ENCODE measurements at places on chromosomes 12 and 14.

DNA sequence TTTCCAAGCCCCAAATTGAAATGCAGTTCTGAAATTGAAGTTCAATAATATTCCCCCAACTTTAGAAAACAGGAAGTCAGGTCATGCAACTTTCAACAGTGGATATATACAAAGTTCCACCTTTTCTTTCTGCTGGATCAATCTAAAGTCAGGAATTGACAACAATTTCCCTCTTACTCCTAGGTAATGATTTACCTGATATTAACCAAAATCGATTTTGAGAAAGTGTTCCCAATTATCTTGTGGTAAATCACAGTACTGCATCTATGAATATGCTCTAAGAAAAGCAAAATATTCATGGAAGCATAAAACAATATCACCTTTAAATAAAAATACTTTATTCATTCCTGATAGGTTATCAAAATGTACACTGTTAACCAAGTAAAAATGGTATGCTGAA, 28.4 kb downstream of the BDKRB1 start:
- DNase-seq = no peak

- DNase-seq = no peak
Observed at GRCh38 chr14:106843951-106844483, 1317.6 kb downstream of the TMEM121 start.

DNA sequence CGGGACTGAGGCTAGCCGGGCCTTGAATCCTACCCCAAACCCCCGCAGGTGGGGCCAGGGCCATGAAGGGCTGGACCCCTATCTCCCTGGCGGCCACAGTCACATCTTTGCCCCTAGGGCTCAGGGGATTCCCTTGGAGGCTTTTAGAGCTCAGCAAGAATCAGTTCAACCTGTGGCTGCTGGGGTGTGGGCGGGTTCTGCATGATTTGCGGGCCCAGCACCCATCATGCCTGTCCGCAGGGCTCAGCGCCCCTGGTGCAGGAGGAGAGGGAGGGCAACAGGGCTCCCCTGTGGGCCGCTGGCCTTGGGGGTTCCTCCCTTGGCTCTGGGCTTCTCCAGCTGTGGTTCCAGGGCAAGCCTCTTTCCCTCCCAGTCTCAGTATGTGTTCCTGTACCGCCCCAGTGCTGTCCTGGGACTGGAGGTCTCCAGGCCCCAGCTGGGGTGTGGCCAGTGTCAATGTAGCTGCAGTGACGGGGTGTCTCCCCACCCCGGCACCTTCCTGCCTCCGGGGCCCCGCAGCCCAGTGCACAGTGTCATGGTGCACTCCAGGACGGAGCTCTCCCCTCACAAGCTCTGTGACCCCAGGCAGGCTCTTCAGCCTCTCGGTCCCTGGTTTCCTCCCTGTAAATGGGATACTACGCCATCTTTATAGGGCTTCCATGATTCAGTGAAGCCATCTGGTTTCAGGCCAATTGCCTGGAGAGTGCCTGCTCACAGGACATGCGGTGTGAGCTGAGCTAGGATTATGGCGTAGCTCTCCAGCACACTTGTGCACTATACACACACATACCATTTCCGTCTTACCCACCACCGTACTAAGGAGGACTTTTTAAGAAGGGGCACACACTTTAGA, 9.9 kb upstream of the LBHD2 start:
- DNase-seq = no peak

- DNase-seq = no peak
Observed at GRCh38 chr14:76781648-76782051, 20.4 kb downstream of the VASH1 start.

DNA sequence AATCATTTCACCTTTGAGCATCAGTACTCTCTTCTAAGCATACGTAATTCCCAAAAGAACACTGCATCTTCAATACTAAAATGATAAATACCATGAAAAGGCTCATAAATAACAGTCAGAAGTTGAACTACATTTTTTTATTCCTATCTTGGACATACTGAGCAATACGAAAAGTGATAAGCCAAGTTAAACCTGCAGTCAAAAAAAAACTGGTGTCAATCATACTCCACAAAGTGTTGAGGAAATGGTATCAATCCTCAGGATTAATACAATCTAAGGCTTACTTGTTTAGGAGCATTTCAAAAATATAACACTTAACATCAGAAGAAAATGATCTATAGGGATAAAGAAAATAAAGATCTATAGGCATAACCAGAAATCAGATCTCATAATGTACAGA, 5.5 kb downstream of the BTG1 start:
- no peak for DNase-seq

DNA sequence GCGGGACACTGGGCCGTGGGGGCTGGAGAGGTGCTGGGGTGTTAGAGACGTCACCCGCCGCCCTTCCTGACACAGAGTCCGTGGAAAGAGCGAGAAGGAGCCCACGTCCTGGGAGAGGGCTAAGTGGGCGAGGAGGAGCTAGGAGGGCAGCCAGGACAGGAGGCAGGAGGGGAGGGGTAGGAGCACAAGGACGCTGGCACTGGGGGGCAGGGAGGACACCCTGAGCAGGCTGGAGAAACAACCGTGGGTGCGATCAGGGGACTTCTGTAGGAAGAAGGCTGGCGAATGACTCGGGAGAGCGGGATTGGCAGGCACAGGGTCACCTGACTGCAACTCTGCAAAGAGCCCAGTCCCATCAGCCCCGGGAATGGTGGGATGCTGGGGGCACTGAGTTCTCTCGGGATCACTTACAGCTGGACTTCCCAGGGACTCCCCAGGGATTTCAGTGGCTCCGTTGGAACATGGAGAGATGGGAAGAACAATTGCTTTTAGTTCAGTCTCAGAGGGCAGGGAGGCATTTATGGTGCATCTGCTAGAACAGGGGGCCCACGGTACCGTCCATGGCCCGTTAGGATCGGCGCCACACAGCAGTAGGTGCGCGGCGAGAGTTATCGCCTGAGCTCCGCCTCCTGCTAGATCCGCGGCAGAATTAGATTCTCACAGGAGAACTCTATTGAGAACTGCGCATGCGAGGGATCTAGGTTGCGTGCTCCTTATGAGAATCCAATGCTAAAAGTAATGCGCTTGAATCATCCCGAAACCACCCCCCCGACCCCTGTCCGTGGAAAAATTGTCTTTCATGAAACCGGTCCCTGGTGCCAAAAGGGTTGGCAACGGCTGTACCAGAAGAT, 24.3 kb downstream of the UBR7 start:
- no peak for DNase-seq

- DNase-seq = no peak
Observed at GRCh38 chr12:55820679-55821078, 2.8 kb downstream of the ORMDL2 start.

DNA sequence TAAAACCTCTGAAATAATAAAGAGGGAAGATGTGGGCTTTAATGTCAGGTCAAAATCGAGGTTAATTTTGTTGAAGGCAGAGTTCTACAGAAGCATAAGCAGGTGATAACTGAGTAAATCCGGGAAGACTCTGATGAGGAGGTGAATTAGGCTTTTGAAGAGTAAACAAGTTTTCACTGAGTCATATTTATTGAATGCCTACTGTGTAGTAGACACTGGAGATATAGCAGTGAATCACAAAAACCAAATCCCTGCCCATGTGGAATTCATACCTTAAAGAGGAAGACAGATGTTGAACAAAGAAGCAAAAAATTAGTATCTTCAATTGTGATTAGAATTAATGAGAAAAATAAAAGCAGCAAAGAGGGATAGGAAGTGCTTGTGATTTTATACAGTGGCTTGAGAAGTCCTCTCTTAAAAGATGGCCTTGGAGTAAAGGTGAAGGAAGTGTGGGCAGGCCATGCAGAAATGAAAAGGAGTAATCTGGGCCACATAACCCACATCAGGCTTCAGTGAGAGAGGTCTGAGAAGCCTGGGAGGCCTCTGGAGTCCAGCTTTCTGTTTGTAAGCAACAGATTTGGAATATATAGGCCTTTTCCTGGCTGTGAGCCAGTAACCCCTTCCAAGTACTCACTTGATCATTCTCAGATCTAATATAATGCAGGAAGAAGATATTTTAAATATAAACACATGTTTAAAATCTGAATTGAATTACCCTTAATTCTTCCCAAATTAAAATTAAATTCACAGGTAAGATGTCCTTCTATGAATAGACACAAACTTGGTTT, 46.7 kb downstream of the BHLHE41 start:
- DNase-seq = no peak

GRCh38 chr14:91890291-91890749, 23.0 kb upstream of the TC2N start:
- DNase-seq = no peak

- DNase-seq = no peak
Observed at GRCh38 chr14:69247676-69248440, 12.1 kb upstream of the GALNT16 start.

- DNase-seq = no peak
Observed at GRCh38 chr12:26872625-26873024, 39.6 kb upstream of the ITPR2 start.

- no peak for DNase-seq
Observed at GRCh38 chr14:53167602-53168328, 14.6 kb upstream of the DDHD1 start.

DNA sequence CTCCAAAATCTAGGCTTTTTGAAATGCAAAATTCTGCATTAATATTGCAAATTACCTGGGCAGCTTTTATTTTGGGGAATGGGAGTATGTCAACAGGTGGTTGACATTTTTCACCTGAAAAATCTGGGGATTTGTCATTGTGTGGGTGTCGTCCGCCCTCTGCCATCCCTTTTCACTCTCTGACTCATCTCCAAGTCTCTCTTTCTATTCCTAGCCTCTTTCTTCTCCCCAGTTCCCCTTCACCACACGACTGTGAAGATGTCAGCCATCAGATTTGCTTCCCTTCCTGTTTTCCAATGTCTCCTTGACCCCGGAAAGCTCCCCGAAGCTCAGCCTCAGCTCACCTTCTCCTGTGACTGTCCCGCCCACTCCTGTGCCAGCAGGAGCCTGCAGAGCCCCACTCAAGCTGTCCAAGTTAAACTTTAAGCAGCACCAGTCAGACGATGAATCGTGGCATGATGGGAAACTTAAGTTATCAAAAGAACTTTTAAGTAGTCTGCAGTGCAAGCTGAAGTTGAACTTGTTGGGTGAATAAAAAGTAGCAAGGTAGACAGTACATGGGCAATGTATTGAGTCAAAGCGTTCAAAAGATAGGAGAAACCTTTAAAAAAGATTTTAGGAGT, 590.2 kb downstream of the VRK1 start:
- DNase-seq = no peak

DNA sequence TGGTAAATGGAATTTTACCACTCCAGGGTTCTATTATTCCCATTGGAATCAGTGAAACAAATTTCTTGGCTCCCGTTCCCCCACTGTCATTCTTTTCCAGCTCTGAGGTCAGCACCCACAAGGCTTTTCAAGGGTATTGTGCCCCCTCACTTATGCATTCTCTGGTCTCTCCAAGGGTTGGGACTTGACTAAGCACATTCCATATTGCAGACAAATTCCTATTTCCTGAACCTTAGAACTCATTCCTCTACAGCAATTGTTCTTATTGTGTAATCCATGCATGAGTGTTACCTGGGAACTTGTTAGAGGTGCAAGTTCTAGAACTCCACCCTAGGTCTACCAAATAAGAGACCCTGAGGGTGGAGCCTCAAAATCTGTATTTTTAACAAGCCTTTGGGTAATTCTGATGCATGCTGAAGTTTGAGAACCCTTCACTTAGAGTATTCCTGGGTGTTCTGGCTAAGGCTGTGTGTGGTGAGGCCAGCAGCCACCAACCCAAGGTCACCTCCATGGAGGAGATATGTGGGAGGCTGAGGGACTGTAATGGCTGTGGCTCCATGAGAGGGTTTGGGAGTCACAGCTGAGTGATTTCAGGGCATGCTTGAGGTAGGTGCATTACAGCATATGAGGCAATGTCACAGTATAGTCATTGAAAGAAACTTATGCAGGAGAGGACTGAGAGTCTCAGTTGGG, 150.9 kb downstream of the TTC6 start:
- DNase-seq = no peak

- DNase-seq = no peak
Observed at GRCh38 chr12:92753976-92754885, 51.4 kb downstream of the PLEKHG7 start.

DNA sequence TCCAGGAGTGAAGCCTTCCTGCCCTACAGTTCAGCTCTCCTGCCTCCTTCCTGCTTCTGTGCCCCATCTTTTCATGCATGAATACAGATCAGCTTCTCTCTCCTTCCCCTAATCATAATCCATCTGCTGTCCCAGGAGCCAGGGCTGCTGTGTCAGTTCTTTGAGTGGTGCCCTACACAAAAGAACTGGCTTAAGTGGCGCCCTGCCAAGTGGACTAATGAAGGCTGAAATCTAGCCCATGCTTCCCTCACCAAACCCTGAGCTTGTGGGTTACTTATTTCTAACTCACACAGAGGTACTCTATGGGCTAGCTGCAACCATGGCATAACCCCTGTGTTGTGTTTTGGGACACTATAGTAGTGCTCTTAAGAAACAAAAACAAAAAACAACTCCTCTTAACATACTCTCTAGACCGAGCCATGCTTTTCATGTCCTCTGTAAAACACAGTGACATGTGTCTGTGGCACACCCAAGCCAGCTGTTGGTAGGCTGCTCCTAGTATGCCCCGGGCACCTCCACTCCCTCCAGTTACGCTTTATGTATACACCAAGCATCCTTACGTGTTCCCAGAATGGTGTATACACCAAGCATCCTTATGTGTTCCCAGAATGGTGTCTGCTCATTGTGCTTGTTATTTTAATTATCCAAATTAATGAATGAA, 19.3 kb upstream of the ETV6 start:
- DNase-seq = no peak

DNA sequence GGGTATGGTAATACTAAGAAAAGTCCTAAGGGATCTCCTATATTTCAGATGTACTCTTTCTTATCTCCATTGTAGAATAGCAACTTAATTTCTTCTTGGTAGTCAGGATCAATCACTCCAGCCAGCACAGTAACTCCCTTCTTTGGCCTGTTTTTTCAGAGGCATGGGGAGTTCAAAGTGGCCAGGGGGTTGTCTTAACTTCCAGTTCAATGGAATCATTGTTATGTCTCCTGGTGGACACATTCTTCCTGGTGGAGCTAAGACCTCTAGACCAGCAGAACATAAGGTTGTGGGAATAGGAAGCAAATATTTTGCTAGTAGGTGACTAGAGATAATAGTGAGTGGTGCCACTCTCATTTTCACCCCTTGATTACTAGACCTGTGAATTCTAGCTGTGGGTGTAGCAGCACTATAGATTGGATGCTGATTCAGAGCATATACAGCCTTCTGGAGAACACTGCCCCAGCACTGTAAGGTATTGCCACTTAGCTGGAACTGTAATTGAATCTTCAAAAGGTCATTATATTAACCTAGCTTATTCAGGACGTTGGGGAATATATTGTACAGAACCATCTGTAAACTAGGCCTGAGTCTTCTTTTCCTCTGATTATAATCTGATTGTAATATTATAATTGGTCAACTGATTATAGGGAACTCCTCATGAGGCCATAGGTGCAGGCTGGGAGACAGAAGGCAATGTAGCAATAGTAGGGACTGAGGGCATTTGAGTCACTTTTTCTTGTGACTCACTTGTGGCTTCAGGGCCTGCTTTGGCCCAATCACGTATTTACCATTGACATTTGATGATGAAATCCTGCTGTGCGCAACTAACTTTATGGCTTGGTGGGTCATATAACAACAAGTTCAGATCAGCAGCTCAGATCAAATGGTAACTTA, 60.2 kb upstream of the ATP2B1 start:
- no peak for DNase-seq
